GM10248 (cell line): ENCODE measurements at places on chromosomes 2 and 18.

DNA sequence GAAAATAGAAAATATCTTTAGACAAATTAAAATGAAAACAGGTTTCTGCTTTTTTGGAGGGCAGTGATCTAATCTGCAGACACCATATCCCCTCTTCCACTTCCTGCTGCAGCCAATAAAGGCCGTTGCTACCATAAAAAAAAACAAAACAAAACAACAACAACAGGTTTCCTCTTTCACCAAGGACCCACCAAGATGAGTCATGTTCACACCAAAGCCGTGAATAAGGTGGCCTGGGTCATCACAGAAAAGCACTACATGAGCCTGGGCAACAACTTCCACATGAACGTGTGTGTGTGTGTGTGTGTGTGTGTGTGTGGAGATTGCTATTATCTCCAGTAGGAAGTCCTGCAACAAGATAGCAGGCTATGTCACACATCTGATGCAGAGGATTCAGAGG is 24.8 kb upstream of the TFCP2L1 start:
- no peak for DNase-seq

- DNase-seq = no peak
Measured at GRCh38 chr2:127166231-127166860, 53.8 kb downstream of the CYP27C1 start.

DNA sequence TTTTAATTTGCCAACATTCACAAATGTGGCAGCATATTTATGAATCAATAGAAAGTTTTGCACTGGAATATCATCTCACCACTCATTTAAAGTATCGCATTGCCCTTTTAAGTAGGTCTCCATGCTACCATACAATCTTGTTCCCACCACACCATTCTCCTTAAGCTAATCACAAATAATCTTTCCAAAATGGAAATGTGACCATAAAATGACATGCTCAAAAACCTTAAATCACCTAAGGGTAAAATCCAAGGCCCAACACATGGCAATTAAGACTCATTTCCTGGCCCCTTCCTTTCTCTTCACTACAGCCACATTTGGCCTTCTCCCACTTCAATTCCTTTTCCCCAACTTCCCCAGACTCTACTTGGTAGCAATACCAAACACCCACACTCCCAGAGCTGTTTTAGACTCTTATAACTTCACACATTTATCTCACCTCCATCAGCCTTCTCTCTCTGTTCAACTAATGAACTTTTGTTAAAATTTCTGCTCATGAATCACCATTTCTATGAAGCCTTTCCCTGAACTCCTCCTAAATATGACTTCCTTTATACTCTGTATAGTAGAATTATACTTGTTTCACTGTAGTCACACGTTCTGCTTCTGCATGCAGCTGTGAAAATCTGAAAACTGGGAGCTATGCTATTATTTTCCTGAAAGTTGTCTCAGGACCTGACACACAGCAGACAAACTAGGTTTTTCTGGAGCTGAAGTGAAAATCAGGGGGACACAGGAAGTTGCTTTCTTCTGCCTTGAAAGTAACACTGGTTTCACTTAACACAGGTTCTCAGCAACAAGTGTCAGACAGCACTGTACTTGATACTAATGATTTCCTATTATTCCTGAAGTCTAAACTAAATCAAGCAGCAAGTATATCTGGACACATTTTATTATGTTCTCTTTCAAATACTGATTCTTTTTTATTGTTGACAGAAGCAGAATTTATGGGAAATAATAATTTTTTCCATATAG is 303.9 kb downstream of the ZEB2 start:
- peak; percentile 32 for DNase-seq

- no peak for DNase-seq
Measured at GRCh38 chr18:42561521-42561920, 554.0 kb downstream of the RIT2 start.

GRCh38 chr2:198950803-198951202 is 506.9 kb downstream of the SATB2 start:
- no peak for DNase-seq

GRCh38 chr2:3236300-3237045 is 141.1 kb downstream of the EIPR1 start:
- no peak for DNase-seq

- DNase-seq = no peak
Measured at GRCh38 chr18:64791236-64791635, 642.3 kb upstream of the LINC00305 start.

DNA sequence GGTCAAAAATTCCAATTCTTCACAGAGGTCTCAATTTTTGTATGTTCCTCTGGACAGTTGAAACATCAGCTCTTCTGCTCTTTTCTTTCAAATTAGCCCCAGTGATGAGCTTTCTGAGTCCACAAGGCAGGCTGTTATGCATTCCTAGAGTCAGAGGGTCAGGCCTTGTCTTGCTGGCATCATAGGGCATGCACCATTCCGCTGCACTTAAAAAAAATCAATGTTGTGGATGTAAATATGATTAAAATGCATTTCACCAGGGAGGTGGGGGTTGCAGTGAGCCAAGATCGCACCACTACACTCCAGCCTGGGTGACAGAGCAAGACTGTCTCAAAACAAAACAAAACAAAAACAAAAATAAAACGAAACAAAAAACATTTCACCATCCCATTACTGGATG is 465.3 kb downstream of the EIPR1 start:
- DNase-seq = no peak

GRCh38 chr18:44916429-44917207 is 235.9 kb downstream of the SETBP1 start:
- DNase-seq = no peak
